ENCODE measurements at places on chromosomes 1 and 21.
A peak's percentile ranks its signal among the peaks of the same experiment; 100 is the strongest.

- DNase-seq, result no peak
Observed at GRCh38 chr1:31300193-31300592, 3.4 kb downstream of the ZCCHC17 start.

GRCh38 chr1:233523047-233523446 is 90.9 kb upstream of the KCNK1 start:
- DNase-seq, result no peak

GRCh38 chr1:85404408-85404807 is 60.6 kb downstream of the DDAH1 start:
- DNase-seq, result no peak

DNA sequence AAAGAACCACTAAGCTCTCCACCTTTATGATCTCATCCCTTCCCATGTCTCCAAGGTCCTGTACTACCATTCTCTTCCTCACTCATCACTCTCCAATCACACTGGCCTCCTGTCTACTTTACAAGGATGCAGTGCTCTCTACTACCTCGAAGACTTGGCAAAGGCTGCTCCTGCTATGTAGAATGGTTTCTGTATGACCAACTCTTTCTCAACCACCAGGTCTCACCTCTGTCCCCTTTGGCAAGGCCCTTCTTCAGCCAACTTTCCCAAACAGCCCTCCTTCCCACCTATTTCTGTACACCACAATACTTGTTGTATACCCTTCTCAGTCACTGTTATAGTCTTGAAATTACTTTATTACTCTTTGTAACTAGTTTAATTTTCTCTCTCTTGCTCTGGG is 41.2 kb downstream of the FYB2 start:
- no peak for DNase-seq

- DNase-seq, result no peak
Observed at GRCh38 chr1:174022976-174023277, 770 bp upstream of the RC3H1 start.

GRCh38 chr1:223792046-223792445 is 53.7 kb downstream of the TP53BP2 start:
- no peak for DNase-seq

- peak; percentile 84 for DNase-seq
Observed at GRCh38 chr1:119711804-119712341, at the start of gene PHGDH. TSS of gene PHGDH (plus strand) at chr1:119711934. CDS start at chr1:119712023, 89 bp downstream.

GRCh38 chr1:26524181-26524580 is 5.4 kb upstream of the RPS6KA1 start:
- no peak for DNase-seq

GRCh38 chr1:93087532-93087931 is 8.4 kb downstream of the MTF2 start:
- no peak for DNase-seq

DNA sequence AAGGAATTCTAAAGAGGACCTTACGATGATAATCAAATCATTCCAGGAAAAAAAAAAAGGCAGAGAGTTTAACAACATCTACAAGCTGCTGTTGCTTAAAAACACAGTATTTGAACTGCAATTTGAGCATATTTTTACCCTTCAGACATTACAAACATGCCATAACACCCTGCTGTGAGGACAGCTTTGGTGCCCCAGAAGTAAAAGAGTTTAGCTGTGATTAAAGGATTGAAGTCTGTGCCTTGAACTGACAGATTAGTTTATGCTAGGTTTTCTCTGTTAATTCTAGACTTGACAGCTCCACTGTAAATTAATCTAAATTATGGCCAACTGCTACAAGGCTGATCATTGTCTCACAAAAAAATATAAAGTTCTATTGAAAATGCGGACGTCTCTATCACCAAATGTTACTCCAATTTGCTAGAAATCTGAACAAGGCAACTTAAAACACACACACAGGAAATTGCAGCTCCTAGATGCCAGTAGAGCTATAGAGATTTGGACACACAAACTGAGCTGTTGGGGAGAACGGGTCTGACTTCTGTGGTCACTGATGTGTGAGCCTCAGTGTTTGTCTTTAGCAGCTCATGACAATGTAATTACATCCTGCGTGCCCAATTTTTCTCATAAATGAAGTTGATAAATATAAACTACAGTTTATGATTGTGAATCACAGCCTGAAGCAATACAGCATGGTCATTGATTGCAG is 217.9 kb downstream of the NTNG1 start:
- DNase-seq, result no peak

GRCh38 chr1:240515505-240515904 is 96.5 kb downstream of the GREM2 start:
- peak; percentile 6 for DNase-seq

GRCh38 chr1:22369294-22370189 is 82.1 kb upstream of the ZBTB40 start:
- DNase-seq, result no peak

GRCh38 chr21:14713109-14713508 is 167.0 kb upstream of the SAMSN1 start:
- DNase-seq, result no peak

DNA sequence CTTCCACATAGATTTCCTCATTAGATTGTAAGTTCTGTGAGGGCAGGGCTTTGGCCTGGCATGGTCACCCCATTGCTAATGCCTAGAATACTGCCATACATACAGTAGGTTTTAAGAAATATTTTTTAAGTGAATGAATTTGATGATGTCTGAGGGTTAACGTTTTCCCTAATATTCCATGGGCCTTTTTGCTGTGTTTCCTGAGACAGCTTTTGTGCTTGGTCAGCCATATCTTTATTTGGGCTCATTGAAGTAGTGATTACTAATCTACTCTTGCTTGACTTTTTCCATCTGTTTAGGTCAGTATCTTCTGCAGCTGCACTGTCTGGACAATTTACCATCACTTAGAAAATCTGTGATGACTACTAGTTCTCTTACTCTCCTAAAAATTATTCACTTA is 3.5 kb downstream of the CDC42 start:
- DNase-seq, result no peak

DNA sequence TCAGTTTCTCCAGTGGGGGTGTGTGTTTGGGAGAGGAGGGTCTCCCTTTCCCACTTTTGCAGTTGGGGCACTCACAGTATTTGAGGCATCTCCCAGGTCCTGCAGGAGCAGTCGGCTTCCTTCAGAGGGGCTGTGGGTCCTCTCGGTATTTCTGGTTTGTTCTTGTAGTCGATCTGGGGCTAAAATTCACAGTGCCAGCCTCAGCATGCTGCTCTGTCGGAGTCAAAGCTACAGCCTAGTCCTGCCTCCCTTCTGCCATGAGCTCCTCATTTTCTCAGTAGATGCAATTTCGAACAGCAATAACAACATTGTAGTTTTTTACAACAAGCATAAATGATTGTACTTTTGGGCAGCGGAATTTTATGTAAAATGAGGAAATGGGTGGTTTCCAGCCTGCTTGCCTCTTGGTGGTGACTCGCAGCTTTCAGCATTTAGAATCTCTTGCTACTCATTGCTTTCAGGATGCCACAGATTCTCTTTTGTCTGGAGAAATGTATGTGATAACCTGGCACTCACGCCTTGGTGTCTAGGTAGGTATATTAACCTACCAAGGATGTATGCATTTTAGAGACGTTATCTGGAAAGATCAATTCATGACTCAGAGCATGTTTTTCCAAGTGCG is 82.4 kb upstream of the C21orf91 start:
- no peak for DNase-seq

- no peak for DNase-seq
Observed at GRCh38 chr1:209257454-209257853, 326.1 kb upstream of the CAMK1G start.

DNA sequence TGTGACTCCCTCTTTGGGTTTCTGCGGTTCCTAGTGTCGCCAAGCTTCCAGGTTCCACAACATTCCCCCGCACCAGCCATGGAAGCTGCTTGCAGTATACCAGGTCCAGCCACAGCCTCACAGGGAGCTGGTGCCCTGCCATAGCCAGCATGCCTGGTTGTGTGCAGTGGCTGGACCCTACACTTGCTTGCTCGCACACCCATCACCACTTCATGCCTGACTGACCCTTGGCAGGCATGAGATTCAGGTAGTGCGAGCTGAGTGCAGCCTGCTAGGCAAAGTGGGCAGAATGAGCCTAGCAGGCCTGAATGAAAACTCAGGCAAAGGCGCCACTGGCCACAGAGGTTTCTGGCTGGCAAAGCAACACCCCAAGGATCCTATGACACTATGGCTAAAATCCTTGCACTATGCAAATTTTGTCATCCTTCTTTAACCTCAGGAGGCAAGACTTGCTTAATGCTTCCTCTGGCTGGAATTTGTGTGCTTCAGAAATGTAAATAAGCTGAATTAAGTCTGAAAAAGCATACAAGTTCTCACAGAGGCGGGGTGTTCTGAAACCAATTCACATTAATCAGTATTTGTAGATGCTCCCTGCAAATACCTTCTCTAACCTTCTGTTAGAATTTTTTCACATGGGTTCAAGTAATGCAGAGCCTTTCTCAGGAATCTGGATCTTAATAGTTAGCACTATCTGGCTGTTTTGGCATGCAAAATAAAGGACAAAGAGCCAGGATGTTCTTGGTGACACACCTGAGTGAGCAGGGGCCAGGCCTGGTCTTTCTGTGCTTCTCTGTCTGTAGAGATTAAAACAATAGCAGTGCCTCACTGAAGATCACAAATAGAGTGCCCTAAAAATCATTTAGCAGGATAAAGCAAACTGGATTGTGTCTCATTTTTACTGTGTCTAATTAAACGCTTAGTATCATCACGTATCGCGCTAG is 256.9 kb downstream of the GPATCH2 start:
- DNase-seq, result no peak

DNA sequence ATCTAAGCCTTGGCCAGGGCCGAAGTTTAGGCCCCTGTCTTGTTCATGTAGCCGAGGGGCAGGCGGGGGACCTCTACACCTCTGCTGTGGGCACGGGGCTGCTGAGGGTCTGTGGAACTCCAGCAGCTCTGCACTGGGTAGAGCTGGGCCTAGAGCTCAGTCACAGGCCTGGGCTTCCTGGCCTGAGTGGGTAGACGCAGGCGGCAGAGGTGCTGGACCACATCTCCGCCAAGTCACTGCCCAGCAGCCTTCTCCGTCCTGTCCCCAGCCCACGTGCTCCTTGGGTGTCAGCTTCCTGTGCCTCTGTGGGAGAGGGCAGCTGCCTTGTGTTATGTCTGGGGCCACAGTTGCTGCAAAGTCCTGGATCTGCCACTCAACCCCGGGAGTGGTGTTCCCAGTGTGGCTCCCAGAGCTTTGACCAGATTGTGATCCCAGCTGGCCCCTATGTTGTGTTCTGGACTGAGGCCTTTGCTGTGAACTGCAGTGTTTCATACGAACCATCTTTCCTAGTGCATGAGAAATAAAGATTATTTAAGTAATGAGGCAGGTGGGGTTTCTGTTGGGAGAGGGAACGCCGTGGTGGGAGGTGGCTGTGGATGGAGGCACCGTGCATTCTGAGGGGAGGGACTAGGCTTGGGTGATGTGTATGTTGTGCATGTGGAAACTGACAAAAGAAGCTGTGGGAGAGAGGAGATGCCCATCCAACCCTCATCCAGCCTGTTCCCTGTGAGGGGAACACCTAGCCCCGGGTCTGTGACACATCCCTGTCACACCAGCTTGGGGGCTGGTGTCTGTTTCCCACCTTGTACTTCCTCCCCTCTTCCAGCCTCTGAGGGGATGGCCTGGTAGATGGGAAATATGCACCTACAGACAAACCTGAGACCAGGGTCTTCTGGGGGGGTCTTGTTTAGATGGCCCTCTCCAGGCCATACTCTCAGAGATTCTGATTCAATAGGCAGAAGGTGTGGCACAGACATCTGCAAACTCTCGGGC is 12.2 kb downstream of the AMPD2 start:
- no peak for DNase-seq

DNA sequence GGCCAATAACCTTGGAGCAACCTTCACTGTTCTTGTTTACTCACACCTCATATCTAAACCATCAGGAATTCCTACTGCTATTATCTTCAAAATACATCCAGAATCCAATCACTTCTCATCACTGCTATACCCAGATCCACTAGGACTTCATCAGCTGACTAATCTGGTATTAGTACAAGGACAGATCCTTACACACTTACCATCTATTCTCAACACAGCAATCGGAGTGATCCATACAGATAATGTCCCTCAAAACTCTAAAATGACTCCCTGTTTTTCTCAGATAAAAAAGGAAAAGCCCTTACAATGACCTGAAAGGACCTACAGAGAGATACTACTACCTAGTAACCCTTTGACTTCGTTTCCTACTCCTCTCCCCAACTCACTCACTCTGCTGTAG is 70.8 kb downstream of the ZNF644 start:
- DNase-seq, result no peak

- no peak for DNase-seq
Observed at GRCh38 chr1:211198880-211199279, 60.3 kb upstream of the RCOR3 start.

GRCh38 chr1:39540504-39541031 is 36.0 kb downstream of the PABPC4 start:
- peak; percentile 29 for DNase-seq

DNA sequence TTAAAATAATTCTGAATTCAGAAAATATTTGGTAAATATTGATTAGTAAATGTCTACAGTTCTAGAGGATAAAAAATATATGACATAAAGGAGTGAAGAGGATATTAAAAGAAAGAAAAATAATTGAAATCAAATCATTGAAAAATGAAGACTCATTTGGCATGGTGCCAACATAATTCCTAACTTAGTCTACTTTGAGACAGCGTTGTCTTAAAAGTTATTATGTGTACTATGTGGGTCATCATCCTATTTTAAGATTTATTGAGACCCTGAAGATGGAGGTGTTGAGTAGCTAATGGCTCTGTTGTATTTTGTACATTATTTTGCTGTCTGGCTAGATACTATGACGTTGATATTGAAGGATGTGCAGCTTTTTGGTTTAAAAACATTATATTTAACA is 156.7 kb upstream of the PTGFR start:
- no peak for DNase-seq

GRCh38 chr1:104064399-104064798 is 314.7 kb downstream of the AMY1C start:
- no peak for DNase-seq

DNA sequence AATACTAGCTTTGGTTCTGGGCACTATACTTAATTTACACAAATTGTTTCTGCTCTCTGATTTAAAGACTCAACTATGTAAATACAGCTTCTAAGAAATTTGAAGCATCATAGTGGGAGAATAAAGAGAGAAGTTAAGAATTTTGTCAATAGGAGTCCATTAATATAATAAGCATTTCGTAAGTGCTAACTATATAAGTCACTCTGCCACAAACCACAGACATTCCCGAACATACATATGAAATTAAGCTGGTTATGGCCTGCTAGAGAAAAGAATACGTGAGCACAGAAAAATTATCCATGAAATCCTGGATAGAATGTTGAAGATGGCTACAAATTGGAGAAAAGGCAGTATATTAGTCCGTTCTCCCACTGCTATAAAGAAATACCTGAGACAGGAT is 526.2 kb downstream of the MRPL39 start:
- no peak for DNase-seq

DNA sequence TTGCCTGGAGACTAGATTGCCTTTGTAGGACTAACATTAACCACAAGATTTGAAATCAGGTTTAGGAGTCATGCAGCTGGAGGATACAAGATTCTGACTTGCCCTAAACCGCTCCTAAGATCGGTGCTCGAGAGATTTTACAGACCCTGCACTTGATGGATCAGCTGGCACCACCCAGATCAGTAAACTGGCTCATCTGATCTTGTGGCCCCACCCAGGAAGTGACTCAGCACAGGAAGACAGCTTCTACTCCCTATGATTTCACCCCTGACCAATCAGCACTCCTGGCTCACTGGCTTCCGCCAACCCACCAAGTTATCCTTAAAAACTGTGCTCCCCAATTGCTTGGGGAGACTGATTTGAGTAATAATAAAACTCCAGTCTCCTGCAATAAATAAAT is 876 bp upstream of the CATSPERE start:
- DNase-seq, result peak; percentile 24

- DNase-seq, result peak; percentile 95
Observed at GRCh38 chr1:226662642-226663326, 76.3 kb downstream of the ITPKB start.

- DNase-seq, result no peak
Observed at GRCh38 chr1:47182676-47183235, 7.1 kb downstream of the PDZK1IP1 start.
